Tibial nerve (tissue), 4 donors: ENCODE measurements at places on chromosomes 12 and 14.

- DNase-seq, result no peak
- H3K27ac ChIP-seq, result no peak overlapping the region
- no peaks in the 10 kb centered on the region for H3K27me3 ChIP-seq
- no peaks in the 10 kb centered on the region for H3K36me3 ChIP-seq
Measured at GRCh38 chr12:91394903-91395302, 212.3 kb upstream of the DCN start.

DNA sequence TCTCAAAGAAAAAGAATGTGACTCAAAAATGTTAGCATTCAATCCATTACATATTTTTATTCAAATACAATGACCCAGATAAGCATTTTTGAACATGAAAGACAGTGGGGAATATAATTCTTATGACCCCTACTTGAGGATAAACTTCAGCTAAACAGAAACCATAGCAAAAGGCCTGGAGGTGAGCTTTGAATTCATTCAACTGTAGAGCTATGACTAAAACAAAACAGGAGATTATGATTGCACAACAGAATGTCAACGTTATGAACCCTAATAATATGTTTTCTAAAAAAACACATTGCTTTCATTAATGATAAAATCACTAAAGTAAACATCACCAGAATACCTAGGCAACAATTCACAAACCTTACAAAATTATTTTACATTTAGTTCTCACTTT is 27.8 kb downstream of the EFCAB11 start:
- H3K27me3 ChIP-seq, result no peaks in the 10 kb centered on the region
- H3K4me3 ChIP-seq, result no peak overlapping the region
- no peaks in the 10 kb centered on the region for H3K36me3 ChIP-seq
- H3K4me1 ChIP-seq, result no peaks in the 10 kb centered on the region
- H3K27ac ChIP-seq, result no peak overlapping the region

DNA sequence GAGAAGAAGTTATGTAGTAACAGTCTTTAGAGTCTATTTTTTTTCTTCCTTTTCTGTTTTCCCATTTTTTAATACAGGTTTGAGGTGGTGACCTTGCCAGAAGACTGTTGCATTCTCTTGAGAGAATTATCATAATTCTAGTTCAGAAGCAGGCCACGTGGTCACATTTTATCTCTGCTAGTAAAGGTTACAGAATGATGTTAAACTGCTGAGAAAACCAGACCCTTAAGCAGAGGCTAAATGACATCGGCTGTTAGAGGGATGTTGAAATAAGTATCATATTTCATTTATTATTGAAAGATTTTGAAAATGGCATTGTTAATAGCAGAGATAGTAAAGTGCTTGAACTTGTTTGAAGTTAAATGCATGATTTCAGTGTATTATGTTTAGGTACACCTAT is 49.2 kb downstream of the BRMS1L start:
- no peak overlapping the region for H3K27ac ChIP-seq
- no peak for DNase-seq
- H3K36me3 ChIP-seq, result no peaks in the 10 kb centered on the region
- peaks cover 17% of the 10 kb centered on the region for H3K4me1 ChIP-seq
- H3K27me3 ChIP-seq, result no peaks in the 10 kb centered on the region

- H3K4me3 ChIP-seq, result no peak overlapping the region
- H3K4me1 ChIP-seq, result no peaks in the 10 kb centered on the region
- no peak overlapping the region for H3K27ac ChIP-seq
- H3K27me3 ChIP-seq, result no peaks in the 10 kb centered on the region
Measured at GRCh38 chr14:29648045-29648444, 279.6 kb downstream of the PRKD1 start.

GRCh38 chr12:53065470-53065869 is 13.7 kb downstream of the SPRYD3 start:
- DNase-seq, result no peak
- no peak overlapping the region for H3K4me3 ChIP-seq
- peaks cover under 1% of the 10 kb centered on the region for H3K36me3 ChIP-seq

GRCh38 chr12:19212245-19212644 is 82.7 kb downstream of the PLEKHA5 start:
- H3K4me1 ChIP-seq, result no peaks in the 10 kb centered on the region
- no peak for DNase-seq
- no peak overlapping the region for H3K4me3 ChIP-seq
- no peaks in the 10 kb centered on the region for H3K27me3 ChIP-seq
- H3K36me3 ChIP-seq, result no peaks in the 10 kb centered on the region
